ENCODE measurements at places on chromosomes 4 and X.

- DNase-seq, result peak; percentile 46
These were observed 712 bp downstream of the STX18 start for GRCh38 chr4:4541040-4541631.

DNA sequence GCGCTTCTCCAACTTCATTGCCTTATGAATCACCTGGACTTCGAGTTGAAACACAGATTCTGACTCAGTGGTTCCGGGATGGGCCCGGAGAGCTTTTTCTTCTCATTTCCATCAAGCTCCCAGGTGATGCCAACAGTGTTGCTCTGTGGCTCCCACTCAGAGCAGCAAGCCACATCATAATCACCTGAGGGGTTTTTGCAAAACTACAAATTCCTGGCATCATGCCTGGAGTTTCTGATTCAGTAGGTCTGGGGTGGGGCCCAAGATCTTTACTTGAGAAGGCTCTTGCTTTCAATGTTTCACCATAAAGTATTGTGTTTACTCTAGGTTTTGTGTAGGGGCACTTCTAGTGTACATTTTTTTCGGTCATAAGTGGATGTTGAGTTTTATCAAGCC is 7.0 kb downstream of the MTM1 start:
- no peak for DNase-seq

DNA sequence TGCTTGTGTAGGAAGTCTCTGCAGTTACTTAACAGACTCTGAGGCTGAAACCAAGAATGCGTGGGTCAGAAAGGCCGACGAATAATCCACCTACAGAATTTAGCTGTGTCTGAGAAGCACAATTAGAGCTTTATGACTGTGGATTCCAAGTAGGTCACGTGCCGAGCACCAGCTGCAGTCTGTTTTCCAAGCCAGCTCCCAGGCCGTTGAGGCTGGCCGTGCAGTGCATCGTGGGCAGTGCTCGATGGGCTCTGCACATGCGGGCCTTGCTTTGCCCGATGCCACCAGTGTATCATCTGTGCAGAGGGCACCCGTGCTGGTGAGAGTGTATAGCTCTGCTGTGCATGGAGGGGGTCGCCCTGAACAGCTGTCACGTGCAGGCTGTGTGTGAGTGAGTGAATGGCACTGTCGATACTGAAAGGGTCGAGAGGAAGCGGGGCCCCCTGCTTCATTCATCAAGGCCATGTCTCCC is 67.5 kb upstream of the CLDN34 start:
- DNase-seq, result peak; percentile 73

DNA sequence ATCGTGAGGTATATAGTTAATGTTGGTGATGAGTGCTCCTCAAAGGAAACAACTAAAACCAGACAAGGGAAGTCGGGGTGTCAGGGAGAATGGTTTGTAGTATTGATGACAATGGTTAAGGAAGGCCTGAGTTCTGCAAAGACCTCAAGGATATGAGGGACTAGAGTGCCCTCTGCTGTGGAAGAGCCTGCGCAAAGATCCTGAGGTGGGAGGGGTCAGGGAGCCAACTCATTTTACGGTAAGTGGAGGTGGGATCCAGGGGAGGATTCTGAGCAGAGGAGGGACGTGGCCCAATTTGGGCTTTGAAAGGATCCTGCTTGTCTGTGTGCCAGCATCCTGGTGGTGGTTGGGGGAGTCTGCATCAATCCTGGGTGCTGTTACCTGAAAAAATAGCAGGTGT is 11.3 kb downstream of the UBA1 start:
- DNase-seq, result no peak

DNA sequence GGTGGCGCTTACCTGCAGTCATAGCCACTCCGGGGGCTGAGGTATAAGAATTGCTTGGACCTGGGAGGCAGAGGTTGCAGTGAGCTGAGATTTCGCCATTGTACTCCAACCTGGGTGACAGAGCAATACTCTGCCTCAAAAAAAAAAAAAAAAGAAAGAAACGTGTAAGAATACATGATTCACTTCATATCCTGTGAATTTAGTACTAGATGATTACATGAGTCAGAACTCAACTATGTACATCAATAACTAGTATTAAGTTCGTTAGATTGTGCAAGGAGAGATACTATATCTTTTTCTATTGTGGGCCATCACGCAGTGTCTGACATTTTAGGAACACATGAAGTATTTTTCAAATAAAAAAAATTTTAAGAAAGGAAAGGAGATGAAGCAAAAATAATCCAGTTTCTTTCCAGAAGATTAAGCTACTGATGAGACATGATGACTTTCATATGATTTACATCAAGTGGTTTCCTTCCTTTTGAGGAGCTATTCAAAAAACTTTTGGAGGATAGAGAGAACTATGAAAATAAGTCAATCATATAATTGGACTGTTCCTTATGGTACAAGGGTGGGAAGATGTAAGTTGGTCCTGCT is 64.7 kb upstream of the EXOC1L start:
- DNase-seq, result no peak

- DNase-seq, result no peak
These were observed 18.8 kb downstream of the PPP4R3C start for GRCh38 chrX:27444093-27444908.

DNA sequence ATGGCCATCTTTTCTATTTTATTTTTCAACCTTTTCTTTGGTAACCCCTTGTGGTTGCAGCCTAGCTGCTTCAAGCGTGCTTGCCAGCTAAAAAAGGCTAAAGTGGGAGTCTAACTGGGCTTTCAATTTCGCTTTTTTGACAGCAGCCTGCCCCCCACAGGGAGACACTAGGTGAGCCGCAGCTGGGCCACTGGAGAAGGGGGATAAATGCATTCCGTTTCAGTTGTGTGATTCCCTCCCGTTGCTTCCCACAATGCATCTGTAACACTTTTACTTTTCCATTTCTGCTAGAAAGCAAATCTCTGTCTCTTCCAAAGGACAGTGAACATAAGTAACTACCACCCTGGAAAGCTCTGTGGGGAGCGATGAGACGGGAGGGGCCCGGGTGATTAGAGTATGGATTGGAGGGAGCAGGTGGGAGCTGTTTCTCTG is 86.3 kb upstream of the RAPGEF2 start:
- peak; percentile 53 for DNase-seq

- DNase-seq, result no peak
These were observed 116.4 kb downstream of the TSPAN5 start for GRCh38 chr4:98542011-98542410.

GRCh38 chr4:83108101-83108861 is 6.2 kb downstream of the PLAC8 start:
- DNase-seq, result no peak

GRCh38 chr4:121428721-121429120 is 47.9 kb upstream of the QRFPR start:
- DNase-seq, result no peak

DNA sequence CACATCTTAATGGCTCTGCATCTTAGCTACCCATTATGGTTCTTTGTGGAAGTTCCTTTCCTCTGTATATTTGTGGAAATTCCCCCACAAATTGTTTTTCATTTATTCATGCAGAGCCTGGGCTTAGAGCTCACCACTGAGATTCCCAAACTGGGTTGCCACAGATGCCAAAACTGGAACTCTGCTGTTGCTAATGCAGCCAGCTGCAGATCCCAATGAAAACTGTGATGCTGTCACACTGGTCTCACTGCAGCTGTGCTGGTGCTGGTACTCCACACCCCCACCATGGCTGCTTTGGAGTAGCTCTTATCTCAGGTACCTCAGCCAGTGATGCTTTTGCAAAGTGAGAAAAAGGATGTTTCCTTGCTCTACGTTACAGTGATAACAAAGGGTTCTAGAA is 87.7 kb downstream of the DCK start:
- DNase-seq, result no peak

DNA sequence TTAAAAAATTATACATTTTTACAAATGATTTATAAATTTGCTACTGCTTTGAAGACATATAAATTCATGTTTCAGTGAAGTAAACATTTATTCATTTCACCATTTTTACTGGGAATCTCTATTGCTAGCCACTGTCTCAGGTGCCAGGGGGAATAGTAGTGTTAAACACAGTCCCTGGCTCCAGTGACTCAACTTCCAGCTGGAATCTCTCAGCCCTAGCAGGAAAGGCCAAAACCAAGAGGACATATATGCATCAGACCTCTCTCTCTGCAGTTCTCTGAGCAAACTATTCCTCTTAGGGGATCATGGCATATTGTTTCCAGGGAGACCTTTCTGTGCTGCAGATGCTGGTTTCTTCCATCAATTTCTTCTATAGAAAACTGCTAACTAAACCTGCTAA is 1009.0 kb upstream of the LCORL start:
- no peak for DNase-seq

GRCh38 chrX:19862634-19863211 is 24.7 kb downstream of the SH3KBP1 start:
- no peak for DNase-seq

DNA sequence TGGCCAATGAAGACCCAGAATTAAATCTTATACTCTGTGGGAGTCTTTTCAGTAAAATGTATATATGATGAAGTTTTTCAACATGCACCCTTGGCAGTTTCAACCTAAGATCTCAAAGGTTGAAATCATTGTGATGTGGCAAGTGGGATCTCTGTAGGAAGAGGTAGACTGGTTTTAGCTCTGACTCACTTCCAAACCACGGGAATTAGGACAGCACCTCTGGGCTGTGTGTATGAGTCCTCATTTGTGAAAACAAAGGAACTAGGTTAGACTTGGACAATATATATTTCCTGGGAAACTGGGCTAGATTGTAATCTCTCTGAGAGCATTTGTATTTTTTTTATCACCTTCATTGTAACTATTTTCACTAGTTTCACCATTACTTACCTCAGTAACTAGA is 333.0 kb downstream of the ADGRL3 start:
- no peak for DNase-seq

DNA sequence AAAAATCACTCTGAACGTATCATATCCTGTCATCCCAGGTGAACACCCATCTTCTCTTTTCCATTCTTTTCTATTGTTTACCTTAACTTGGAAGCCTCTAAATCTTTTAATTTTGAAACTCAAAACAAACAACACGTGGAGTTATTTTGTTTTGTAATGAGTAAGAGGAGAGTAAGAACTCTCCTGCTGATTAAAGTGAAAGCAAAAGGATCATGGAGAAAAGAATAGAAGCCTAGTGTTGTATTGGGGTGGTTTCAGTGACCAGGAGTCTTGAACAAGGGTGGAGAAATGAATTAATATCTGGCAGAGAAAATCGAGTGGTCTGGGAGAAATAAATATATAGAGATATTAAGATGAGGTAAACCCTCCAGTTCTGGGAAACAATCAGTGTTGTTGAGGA is 237.4 kb upstream of the UGT8 start:
- no peak for DNase-seq

GRCh38 chr4:81808011-81808672 is 336.4 kb upstream of the RASGEF1B start:
- DNase-seq, result no peak

DNA sequence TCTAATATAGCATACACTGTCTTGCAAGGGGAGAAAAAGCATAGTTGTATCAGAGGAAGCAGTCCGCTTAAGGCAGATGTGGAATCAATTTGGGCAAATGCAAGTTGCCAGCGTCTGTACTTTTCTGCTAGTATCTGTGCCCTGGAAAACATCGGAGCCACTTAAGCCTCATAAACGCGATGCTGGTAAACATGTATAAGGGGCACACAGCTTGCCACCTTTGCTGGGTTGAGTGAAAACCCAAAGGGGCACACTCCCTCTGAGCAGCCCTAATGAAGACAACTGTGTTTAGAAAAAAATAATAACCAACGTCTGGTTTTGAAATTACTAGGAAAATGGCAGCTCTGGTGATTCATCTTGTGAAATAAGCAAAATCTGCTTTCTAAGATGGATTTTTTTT is 24.3 kb downstream of the SMIM20 start:
- DNase-seq, result peak; percentile 73

- DNase-seq, result no peak
These were observed 455.9 kb downstream of the AFF2 start for GRCh38 chrX:148956352-148956751.

- no peak for DNase-seq
These were observed 37.9 kb upstream of the GYPA start for GRCh38 chr4:144178414-144178813.

- DNase-seq, result no peak
These were observed 105.5 kb downstream of the SHROOM3 start for GRCh38 chr4:76540486-76540885.

- DNase-seq, result no peak
These were observed 95.9 kb upstream of the STX18 start for GRCh38 chr4:4637710-4638109.

- no peak for DNase-seq
These were observed 224.9 kb upstream of the SMIM31 start for GRCh38 chr4:164529058-164529457.

DNA sequence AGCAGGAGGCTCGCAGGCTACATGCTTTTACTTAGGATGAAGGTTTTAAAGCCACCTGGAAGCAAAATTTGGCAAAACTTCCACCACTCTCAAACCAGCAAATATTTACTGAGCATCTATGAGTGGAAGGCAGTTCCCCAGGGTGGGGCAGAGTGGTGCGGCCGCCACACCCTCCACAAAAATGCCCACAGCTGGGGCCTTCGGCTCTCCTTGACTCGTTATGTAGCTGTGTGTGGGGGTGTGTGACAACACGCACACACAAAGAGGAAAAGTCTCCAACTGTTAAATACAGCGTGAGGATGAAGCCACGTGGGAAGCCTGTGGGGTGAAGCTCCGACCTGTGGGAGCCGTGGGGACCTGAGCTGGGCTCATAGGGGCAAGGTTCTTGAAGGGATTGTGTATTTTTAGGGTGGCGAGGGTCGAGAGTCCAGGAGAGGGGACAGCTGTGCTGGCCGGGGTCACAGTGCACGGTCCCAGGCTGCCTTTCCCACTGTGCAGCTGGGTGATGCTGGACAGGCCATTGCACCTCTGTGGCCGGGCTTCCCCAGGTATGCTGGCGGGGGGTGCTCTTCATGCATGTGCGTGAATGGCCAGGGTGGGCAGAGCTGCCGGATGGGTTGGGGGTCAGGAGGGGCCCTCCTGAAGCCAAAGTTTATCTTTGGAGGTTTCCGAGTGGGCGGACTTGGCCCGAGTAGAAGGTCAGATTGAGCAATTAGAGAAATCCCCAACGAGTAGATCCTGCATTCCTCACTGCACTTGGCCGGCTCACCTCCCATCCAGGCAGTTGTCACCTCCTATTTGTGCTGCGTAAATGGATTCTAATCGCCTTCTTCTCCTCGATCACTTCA is 25.4 kb downstream of the SORCS2 start:
- DNase-seq, result no peak

DNA sequence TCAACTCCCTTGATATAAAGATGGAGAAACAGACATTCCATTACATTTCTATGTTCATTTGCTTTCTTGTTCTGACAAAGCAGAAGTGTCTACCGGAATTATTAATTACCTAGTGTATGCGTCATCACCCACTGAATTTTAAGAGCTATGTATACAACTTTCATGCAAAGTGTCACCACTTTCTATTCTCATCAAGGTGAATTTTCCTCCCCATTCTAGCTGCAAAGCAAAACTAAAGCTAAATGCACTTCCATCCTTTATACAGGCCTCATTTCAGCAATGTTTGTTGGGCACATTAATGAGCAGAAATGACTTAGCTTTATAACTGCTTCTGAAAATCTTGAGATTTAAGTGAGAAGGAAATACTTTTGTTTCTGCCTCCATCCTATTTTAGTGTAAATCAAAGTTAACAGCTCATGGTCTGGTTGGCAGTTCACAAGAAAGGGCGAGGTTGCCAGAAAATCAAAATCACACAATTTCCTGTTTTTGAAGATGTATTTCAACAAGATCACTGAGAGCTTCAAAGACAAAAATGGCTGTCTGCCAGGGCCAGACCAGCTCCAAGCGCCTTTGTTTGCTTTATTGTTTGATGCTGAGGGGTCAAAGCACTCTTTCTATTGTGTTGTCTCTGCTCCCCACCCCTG is 7.2 kb upstream of the FAM9C start:
- peak; percentile 32 for DNase-seq
